ENCODE measurements at places on chromosomes 1 and 21.
A peak's percentile ranks its signal among the peaks of the same experiment; 100 is the strongest.

DNA sequence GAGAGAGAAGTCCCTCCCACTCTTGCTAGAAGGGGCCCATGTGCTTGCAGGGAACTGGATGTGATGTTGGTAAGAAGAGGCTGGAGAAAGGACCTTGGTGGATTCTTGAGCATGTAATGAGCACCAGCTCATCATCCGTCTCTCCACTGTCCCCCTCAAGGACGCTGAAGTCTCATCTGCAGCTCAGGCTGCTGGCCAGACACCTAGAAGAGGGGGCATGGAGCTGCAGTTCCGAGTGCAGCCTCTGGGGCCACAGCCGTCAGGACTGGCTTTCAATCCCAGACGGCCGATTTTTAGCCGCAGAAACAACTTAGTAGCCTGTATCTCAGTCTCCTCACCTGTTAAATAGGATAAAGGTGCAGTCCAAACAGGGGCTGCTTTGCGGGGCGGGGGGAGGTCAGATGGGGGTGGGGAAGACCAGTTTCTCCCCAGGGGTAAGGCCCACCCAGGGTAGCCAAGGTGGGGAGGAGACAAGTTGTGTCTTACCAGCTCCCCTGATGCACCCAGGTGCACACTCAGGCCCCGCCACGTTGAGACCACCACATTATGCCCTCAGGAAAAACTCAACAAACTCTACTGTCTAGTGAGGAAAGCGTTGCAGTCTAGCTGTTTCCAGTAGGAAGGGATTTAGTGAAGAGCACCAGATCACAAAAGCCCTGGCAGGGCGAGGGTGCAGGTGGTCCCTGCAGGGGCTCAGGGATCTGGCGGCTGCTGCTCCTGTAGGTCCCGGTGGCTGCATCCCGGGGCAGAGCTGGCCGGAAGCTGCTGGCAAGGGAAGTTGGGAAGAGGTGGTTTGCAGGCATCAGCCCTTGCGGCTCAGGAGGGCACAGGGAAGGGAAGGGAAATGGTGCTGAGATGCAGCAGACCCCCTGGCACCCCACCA is 29.5 kb downstream of the LDLRAP1 start:
- peak; percentile 19 for DNase-seq

- DNase-seq, result no peak
Measured at GRCh38 chr21:41564871-41565274, 56.9 kb upstream of the TMPRSS2 start.

GRCh38 chr1:154749078-154749760 is 120.9 kb downstream of the KCNN3 start:
- no peak for DNase-seq

DNA sequence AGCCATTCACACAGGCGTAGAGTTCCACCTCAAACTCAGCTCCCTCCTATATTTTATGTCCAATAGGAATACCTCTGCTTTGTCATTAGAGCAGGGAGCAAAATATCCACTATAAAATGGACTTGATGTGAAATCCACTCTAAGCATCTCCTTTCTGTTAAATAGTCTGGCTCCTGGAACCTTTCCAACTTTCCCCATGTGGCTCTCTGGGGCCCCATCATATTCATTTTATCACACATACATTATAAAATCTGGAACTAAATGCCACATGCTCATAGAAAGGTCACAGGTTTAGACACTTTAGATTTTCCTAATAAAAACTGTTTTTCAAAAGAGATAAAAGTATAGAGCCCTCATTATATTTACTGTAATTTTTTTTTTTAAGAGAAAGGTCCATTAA is 82.1 kb downstream of the PTPN14 start:
- no peak for DNase-seq

DNA sequence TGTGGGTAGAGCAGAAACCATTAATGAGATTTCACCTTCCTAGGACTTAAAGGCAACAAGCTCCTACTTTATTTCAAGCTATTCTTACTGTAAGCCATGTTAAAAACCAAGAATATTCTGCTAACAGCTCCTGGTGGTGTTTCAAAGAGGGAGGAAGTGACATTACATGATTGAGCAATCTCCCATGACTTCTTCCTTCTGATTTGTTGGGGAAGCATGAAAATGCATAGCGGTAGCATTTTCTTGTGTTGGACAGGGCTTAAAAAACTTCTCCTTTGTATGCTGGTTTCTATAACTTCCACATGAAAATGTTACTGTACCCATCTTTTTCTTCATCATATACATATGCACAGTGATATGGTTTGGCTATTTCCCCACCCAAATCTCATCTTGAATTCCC is 297.0 kb upstream of the SNX7 start:
- no peak for DNase-seq

DNA sequence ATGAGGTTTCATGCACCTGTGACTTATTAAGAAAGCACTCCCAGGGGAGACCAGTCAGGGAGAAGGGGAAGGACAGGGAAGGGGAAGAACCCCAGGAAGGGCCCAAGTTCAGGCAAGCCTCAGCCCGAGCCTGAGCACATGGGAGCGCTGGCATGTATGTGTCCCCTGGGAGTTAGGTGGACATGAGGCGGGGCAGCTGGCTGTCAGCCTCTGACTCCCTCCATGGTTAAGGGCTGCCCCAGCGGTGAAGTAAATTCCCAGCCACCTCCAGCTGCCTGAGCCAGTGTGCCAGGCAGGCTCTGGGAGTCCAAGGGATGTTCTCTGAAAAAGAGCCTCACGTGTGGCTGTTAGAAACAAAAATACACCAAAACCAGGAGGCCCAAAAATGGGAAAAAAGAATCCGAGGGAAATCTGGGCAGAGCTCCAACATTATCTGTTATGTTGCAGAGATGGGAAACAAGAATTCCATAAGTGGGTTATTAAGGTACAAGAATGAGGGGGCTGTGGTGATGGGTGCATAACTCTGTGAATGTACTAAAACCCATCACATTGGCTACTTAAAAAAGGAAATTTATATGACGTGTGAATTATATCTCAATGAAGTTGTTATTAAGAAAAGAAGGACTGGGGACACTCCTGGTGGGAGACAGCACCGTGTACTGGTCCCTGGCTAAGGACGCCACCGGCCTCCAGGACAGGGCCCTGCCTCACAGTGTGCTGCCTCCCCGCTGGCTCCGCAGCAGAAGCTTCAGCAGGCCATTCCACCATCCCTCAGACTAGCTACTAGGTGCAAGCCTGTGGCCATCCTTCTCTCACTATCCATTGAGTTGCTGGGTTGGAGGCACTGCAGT is 18.7 kb downstream of the DMRTB1 start:
- no peak for DNase-seq

DNA sequence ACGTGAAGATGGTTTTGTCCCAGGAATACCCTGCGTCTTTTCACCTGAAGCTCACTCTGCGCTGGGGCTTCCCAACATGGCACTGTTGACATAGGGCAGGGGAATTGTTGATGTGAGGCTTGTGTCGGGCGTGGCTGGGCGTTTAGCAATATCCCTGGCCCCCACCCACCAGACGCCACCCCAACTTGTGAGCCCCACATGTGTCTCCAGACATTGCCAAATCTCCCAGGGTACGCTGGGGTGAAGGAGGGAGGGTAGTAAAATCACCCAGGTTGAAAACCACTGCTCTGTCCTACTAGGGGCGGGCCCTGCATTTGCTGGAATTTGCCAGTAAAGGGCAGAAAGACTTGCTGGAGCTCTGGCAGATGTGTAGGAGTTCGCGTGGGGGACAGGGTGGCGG is 36.0 kb downstream of the SPSB1 start:
- no peak for DNase-seq

- no peak for DNase-seq
Measured at GRCh38 chr1:6859415-6860343, 74.4 kb downstream of the CAMTA1 start.

DNA sequence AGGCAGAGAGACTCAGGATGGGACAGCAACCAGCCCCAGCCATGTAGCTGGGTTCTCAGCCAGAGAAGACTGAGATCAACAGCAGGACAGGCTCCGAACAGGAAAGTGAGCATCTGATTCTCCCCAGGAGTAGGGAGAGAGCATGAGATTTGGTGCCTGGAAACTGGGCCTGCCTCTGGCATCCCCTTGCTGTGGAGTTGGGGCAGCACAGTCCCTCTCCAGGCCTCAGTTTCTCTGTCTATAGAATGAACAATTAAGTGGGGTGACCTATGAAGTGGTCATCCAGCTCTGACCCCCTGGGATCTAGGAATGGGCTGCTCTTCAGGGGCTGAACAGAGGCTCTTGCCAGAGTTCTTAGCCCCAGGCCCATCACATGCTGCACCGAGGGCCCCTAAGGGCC is 55.6 kb downstream of the KLHDC7A start:
- DNase-seq, result no peak

DNA sequence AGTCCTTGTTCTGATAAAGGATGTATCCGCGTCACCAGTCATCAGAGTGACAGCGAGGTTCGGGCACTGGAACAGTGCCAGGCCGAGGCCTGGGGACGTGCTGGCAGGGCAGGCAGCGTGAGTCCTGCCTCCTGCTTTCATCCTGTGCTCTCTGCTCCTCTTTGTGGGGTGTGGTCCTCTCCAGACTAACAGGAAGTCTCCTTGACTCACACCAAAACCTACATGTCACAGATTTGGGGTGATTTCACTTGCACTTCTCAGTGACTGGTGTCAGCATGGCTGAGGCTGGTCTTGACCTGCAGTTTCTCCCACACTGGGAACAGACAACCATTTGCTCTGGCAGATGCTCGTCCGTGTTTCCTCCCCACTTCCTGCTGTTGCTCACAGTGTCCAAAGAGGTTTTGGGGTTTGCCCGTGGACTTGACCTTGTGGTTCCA is 8.8 kb upstream of the NLRP3 start:
- DNase-seq, result peak; percentile 50

- no peak for DNase-seq
Measured at GRCh38 chr1:101431956-101432510, 195.2 kb downstream of the S1PR1 start.

DNA sequence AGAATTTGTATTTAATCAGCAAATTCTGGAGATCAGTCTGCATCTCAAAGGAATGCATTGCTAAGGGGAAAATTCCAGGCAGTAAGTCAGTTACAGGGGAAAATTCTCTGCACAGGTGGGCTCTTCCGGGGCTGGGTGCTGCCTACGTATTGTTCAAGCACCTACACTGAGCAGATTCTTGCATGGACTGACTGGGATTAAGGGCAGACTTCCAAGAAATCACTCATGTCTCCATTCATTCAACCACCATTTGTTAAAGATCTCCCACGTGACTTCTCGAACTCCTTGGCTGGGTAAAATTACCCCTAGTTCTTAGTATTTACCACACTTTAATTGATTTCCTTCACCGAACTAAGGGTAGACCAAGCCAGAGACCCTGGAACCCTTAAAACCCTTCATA is 28.2 kb upstream of the KCNE1 start:
- DNase-seq, result no peak

GRCh38 chr1:52792036-52792435 is 50.5 kb upstream of the ZYG11A start:
- DNase-seq, result no peak

DNA sequence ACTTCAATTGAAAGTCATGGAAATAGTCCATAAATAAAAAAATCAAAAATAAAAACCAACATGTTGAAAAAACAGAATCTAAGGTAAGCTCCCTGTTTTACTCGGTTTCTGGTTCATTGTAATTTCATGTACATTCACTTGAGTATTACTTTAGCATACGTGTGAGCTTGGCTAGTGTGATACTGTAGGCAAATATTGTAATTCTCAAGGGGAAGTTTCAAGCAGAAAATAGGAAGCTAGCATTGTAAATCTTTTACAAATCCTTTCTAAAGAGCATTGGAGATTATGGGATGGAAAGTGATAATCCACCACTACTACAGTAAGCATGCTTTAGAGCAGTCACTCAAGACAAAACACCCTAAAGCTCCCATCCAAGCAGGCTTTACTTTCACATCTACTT is 3.3 kb upstream of the LPAR3 start:
- DNase-seq, result no peak

DNA sequence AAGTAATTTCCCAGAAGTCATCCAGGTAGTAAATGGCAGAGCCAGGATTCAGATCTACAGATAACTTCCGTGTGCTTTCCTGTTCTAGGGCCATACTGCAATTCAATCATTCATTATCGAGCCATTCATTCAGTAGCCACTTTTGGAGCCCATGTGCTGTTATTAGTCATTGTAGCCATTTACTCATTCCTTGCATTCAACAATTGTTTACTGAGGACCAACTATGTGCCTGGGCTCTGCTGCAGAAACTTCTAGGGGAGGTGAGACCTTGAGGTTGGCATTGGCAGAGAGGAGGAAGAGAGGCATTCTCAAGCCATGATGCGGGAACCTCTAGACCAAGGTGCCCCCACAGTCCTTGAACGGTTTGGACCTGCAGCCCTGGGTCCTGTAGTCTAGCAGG is 27.9 kb downstream of the EPHB2 start:
- DNase-seq, result no peak

DNA sequence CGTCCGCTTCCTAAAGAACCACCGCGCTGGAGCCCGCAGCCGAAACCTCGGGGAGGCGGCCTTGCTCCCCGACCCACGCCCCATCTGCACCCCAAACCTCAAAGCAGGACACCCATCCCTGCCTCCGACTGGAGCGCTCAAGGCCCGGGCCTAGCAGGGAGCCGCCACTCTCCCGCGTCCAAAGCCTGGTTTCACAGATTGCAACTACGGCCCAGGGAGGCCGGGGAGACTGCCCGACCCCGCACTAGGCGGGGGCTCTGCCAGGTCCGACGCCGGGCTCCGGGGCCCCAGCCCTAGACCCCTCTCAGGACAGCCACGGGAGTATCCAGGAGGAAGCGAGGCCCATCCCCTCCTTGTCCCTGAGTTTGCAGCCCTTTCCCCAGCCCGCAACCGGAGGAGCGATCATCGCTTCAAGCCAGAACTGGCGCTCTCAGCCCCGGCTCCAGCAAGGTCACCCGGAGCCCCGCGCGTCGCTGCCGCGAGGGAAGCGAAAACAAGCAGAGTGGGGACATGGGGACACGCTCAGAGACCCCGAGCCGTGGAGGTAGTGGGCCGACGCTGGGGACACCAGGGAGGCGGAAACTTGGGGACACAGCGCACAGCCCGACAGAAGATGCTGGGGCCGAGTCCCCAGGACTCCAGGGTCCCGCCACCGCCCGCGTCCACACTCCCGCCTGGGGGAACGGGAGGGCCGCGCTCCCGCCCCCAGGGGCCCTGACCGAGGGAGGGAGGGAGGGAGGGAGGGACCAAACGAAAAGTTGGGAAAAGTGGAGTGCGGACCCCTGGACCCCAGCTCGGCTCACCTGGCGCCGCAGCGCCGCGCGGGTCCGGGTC is 433 bp downstream of the TMEM200B start:
- no peak for DNase-seq

- no peak for DNase-seq
Measured at GRCh38 chr1:246157516-246157915, 349.6 kb downstream of the SMYD3 start.

GRCh38 chr1:16048573-16049189 is 5.1 kb downstream of the CLCNKB start:
- no peak for DNase-seq

GRCh38 chr1:14522926-14523241 is 75.6 kb upstream of the KAZN start:
- DNase-seq, result no peak

DNA sequence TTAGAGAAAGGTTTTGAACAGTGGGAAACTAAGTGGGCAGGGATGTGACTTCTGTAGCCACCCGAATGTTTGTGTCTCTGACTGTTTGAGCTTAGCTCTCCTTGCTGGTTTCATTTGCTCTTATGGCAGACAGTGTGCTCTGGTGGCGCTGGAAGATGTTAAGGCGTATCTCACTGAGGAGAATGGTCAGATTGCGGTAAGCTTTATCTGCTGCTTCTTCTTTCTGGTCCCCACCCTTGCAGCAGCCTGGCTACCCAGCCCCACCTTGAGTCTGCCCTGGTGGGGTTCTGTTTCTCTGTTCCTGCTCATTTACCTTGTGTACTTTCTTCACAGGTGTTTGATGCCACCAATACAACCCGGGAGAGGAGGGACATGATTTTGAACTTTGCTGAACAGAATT is 9.9 kb downstream of the PFKFB2 start:
- no peak for DNase-seq

- no peak for DNase-seq
Measured at GRCh38 chr1:165949335-165950130, 122.1 kb downstream of the UCK2 start.

GRCh38 chr1:241485554-241485992 is 34.0 kb downstream of the FH start:
- no peak for DNase-seq
